ENCODE measurements at places on chromosomes 4 and X.

- no peak for DNase-seq
Measured at GRCh38 chrX:148682206-148682605, 181.8 kb downstream of the AFF2 start.

- DNase-seq: no peak
Measured at GRCh38 chrX:5829469-5829868, 399.2 kb downstream of the NLGN4X start.

GRCh38 chr4:159197260-159197884 lies 94.5 kb downstream of the RAPGEF2 start:
- DNase-seq: no peak

GRCh38 chr4:93947286-93947685 lies 118.7 kb downstream of the ATOH1 start:
- no peak for DNase-seq

DNA sequence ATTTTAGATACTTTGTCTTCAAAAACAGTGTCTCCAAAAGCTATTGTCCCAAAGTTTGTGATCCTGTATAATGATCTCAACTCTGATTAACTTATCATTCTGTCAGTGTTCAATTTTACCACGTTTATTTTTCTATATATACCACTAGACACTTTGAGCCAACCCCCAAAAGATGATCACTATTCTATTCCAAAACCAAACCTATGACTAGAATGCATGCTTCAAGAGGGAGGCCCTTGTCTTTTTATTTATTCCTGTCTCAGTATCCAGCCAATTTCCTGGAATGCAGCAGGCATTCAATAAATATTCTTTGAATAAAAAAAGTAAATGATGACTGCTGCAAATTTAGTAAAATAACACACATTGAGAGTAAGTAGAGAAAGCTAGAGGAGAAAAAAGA lies 275.6 kb downstream of the LDB2 start:
- DNase-seq: no peak

DNA sequence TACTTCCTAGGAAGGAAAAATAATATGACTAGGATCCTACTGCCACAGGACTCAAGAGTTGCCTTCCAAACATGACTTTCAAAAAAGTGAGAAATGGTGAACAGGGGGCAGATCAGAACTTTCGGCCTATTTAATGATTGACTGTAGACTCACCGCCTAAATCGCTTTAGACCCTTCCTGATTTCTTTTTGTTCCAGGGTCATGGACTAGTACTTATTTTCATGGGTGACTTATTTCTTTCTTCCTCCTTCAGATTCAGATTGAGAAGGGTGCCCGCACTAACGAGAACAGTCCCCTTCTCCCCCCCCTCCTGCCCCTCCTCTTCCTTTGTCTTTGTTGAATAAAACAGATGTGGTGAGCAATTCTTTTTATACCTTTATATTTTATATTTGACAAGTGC lies 48.0 kb upstream of the KLHL8 start:
- no peak for DNase-seq

DNA sequence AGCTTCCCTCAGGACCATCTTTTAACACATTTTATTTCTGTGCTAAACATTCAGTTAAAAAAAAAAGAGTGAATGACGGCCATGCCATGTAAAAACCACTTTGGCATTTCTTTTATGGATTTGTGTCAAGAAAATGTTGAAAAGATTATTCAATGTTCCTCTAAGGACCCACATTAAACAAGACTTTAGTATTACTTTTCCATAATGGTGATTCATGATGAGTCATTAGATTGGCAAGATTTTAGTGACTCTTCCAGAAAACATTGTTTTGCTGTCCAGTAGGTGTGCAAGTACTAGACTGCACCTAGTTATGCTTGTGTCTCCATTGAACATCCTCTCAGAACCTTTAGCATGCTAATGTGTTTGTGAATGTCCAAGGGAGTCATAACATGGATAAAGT lies 748.6 kb downstream of the STPG2 start:
- DNase-seq: no peak

GRCh38 chr4:186628058-186628711 lies 72.8 kb upstream of the MTNR1A start:
- DNase-seq: no peak

GRCh38 chr4:176526704-176527103 lies 206.9 kb downstream of the SPCS3 start:
- no peak for DNase-seq

- no peak for DNase-seq
Measured at GRCh38 chr4:8021796-8022195, 82.1 kb upstream of the AFAP1 start.

DNA sequence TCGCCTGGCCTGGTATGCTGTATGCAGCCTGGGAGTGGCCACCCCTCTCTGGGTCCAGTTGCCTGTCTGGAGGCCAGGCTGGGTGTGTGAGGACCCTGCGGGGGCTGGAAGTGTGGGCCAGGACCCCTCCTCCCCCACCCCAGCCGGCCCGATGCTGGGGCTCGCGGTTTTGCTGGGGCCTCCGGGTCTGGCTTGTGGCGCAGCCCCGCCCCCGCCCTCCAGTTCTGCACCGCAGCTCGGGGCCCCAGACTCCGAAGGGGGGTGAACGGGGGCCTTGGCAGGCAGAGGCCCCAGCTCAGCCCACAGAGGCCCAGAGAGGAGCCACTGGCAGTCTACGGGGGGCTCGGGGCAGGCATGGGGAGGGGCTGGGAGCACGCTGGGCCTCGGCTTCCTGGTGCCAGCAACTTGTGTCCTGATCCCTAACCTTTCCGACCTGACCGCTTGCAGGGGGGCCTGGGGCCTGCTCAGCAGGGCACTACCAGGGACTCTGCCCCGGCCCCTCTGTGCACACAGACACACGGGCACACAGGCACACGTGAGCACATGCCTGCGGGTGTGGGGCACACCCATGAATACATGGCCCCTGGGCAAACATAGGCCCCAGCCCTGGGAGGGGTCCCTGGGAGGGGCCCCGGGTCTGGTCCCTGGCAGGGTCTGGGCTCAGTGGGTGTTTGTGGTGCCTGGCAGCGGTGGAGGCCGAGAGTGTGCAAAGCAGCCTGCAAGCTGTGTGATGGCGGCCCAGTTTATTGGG lies 21.4 kb upstream of the FGFR3 start:
- DNase-seq: no peak

GRCh38 chr4:110514889-110515479 lies 39.0 kb downstream of the ENPEP start:
- DNase-seq: no peak

DNA sequence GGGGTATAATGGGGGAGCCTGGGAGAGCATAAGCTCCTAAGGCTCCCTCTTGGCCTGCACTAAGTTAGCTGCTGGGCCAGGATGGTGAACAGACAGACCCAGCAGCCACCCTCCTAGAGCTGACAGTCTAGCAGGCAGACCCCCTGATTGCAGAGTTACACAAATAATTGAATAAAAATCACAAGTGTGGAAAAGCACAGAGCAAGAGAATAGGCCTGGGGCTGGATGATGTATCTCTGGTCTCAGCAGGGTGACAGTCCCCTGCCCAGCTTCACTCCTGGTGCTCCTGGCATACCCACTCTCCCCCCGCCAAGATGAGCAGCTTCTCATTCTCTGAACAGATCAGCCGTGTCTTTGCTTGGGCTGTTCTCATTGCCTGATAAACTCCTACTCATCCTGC lies 86.1 kb upstream of the STX18 start:
- DNase-seq: no peak

Data from H54 (cell line).